CD4-positive, alpha-beta T cell (primary cell): ENCODE measurements at places on chromosomes 2 and 18.
A peak's percentile ranks its signal among the peaks of the same experiment; 100 is the strongest.

DNA sequence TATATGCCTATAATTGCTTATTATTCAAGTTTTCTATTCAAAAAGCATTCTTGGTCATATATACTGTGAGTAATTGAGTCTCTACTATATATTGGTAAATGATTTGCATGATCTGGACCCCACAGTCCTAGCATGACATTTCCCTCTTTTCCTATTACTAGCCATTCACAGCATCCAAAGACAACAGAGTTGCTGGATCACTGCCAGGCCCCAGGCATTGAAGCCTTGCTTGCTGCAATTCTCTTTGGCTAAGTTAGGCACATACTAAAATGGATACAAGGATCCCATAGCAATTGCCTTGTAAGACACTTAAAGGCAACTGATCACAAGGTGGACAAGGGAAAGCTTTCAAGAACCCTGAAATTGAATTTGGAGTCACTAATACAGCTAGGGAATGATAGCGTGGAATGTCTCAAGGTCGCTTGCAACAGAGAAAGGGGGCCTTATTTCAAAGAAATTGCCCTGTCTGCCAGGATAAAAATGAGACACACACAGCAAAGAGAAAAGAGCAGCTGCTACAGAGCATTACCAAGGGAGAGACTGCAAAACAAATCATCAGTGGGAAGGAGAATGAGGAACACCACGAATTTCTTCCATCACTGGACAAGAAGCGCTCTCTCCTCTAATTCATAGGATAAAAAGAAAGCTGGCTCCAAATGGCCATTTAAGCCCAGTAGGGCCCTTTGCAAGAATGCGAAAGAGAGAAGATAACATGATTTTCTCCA lies 77.1 kb upstream of the EPHA4 start:
- H3K27me3 ChIP-seq = no peaks in the 10 kb centered on the region
- no peaks in the 10 kb centered on the region for H3K36me3 ChIP-seq
- DNase-seq = no peak
- H3K27ac ChIP-seq = no peak overlapping the region
- H3K4me3 ChIP-seq = no peak overlapping the region
- no peaks in the 10 kb centered on the region for H3K4me1 ChIP-seq

DNA sequence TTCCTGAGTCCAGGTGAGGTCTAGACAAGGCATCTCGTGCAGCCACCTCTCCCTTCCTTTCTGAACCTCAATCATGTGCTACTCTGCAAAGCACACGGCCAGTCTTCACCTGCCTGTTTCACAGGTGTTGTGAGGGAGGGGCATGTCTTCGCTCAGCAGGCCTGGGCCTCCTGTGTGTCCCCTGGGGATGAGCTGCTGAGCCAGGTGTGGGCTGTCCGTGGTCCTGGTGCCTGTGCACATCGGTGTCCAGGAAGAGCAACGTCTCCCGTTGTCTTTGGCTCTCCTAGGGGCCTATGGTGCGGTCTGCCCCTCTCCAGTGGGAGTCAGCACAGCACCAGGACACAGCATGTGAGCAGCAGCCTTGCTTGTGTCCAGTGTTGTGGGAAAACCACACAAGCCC lies 16.7 kb downstream of the ARHGEF4 start:
- no peaks in the 10 kb centered on the region for H3K4me1 ChIP-seq
- DNase-seq = no peak
- H3K4me3 ChIP-seq = no peak overlapping the region
- H3K27ac ChIP-seq = no peak overlapping the region

DNA sequence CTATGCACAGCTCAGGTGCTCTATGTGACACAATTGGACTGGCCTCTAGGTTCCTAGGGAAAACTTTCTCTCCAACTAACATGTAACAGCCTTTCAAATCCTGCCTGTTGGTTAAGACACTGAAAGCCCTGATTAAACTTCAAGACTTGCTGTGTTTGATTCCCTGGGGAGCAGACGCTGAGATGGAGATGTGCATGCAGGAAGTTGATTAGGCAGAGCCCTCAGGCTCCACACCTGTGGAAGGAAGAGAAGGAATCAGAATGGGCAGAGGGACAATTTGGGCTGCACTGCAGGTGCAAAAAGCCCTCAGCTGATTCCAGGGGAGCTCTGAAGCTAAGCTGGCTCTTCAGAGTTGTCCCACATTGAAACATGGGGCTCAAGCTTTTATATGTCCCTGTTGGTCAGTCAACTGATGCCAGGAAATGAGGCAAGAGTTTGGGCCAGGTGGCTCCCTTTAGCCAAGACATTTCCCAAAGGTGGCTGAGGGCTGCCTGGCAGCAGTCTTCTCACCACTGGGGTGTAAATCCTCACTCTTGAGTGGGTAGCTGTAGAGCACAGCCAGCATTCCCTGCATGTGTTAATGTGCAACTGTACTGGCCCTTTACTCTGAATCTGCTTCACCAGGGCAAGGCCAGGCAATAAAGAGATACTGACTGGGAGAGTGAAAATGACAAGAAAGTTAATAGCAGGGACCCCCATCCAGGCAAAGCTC lies 199.5 kb upstream of the DDX18 start:
- H3K4me1 ChIP-seq = no peaks in the 10 kb centered on the region
- no peaks in the 10 kb centered on the region for H3K27me3 ChIP-seq
- DNase-seq = no peak
- no peak overlapping the region for H3K27ac ChIP-seq
- no peaks in the 10 kb centered on the region for H3K36me3 ChIP-seq
- H3K4me3 ChIP-seq = no peak overlapping the region

GRCh38 chr2:181106229-181106628 lies 125.8 kb downstream of the UBE2E3 start:
- no peaks in the 10 kb centered on the region for H3K27me3 ChIP-seq
- DNase-seq = no peak
- no peak overlapping the region for H3K4me3 ChIP-seq
- H3K36me3 ChIP-seq = no peaks in the 10 kb centered on the region
- peaks cover 19% of the 10 kb centered on the region for H3K4me1 ChIP-seq

GRCh38 chr2:112880696-112881095 lies 30.3 kb upstream of the IL37 start:
- peaks cover 8% of the 10 kb centered on the region for H3K4me1 ChIP-seq
- DNase-seq = no peak
- no peaks in the 10 kb centered on the region for H3K27me3 ChIP-seq
- H3K4me3 ChIP-seq = no peak overlapping the region
- H3K27ac ChIP-seq = no peak overlapping the region

- no peak overlapping the region for H3K4me3 ChIP-seq
- H3K27ac ChIP-seq = no peak overlapping the region
- no peak for DNase-seq
- H3K27me3 ChIP-seq = no peaks in the 10 kb centered on the region
- no peaks in the 10 kb centered on the region for H3K4me1 ChIP-seq
- no peaks in the 10 kb centered on the region for H3K36me3 ChIP-seq
Observed at GRCh38 chr18:35597758-35598157, 16.2 kb downstream of the GALNT1 start.

DNA sequence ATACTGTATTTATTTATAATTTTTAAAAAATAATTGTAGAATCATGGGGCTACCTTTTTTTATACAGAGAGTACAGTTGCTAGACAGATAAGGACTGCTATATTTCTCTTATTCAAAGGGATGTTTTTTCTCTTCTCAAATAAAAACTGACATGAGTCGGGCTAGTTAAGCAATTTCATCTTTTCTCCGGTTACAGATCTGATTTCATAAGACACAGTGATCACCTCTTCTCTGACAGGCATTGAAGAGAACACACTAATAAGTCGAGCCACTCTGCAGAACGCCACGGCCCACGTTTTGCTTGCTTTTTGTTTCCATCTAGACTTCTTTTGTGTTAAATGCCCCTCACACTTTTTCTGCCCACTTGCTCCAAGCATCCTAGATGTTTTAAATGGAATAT lies 85.4 kb downstream of the HNRNPLL start:
- H3K27ac ChIP-seq = no peak overlapping the region
- DNase-seq = no peak
- no peaks in the 10 kb centered on the region for H3K4me1 ChIP-seq
- no peaks in the 10 kb centered on the region for H3K27me3 ChIP-seq
- H3K36me3 ChIP-seq = no peaks in the 10 kb centered on the region

DNA sequence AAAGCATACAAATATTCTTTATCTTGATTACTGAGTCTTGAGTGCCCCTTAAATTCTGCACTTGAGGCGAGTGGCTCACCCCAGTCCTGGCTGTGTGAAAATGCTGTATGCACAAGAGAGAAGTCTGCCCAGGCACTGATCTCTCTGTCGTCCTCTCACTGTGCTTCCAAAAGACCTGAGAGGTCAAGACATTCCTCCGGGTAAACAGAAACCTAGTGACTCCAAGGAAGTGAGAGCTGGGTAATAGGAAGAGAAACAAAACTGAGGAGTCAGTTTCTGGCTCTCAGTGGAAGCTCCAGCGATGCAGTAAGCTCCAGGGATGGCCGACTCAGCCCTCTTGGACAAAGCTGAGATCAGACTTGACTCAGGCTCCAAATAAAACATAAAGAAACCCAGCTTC lies 70.9 kb downstream of the AAK1 start:
- H3K4me3 ChIP-seq = no peak overlapping the region
- H3K27ac ChIP-seq = no peak overlapping the region
- H3K4me1 ChIP-seq = peaks cover 58% of the 10 kb centered on the region
- peaks cover 5% of the 10 kb centered on the region for H3K36me3 ChIP-seq
- no peaks in the 10 kb centered on the region for H3K27me3 ChIP-seq

DNA sequence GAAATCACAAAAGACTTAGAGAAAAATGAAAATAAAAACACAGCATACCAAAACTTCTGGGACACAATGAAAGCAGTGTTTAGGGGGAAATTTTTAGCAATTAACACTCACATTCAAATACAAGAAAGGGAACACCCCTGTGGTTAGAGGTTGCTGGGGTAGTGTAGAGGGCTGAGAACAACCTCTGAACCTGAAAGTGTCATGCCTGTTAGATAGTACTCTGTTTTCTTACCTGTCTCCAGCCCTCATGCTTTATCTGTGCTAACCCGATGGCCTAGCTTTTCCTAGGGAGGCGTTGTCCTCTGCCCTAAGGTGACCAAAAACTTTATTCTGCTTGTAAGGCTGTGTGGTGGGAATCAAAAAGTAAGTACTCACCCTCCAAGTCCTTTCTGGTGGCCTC lies 122.6 kb upstream of the OTX1 start:
- H3K4me3 ChIP-seq = no peak overlapping the region
- no peak for DNase-seq
- H3K27me3 ChIP-seq = no peaks in the 10 kb centered on the region
- H3K36me3 ChIP-seq = no peaks in the 10 kb centered on the region

DNA sequence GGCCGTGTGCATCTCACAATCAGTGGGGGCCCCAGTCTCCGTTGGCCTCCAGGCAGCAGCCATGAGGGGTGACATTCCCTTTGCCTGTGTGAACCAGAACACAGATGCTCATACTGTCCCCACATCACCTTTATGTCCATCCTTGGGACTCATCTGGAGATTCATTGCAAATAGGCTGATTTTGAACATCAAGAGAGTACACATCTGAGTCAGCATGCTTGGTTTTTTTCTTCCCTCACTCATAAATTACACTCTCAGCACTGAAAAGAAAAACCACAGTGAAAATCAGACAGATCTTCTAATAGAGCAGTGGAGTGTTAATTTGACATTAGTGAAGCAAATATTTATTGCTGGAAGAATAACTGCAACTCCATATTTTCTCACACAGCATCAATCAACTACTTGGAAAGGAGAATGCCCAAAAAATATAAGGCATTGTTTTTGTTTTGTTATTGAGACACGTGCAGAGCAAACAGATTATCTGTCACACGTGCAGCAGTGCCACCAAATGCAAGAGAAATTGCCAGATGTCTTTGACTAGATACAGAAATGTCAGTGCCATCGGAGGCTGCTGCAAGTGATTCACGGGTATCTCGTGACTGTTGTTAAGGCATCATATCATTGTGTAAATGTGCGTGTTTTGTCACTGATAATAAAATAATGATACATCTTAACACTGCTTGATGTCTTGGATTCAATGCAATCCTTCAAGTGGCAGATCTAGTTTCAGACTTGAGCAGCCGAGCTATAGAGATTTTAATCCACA lies 10.9 kb downstream of the APCDD1 start:
- no peak overlapping the region for H3K27ac ChIP-seq
- no peak for DNase-seq
- H3K4me3 ChIP-seq = no peak overlapping the region
- no peaks in the 10 kb centered on the region for H3K27me3 ChIP-seq

DNA sequence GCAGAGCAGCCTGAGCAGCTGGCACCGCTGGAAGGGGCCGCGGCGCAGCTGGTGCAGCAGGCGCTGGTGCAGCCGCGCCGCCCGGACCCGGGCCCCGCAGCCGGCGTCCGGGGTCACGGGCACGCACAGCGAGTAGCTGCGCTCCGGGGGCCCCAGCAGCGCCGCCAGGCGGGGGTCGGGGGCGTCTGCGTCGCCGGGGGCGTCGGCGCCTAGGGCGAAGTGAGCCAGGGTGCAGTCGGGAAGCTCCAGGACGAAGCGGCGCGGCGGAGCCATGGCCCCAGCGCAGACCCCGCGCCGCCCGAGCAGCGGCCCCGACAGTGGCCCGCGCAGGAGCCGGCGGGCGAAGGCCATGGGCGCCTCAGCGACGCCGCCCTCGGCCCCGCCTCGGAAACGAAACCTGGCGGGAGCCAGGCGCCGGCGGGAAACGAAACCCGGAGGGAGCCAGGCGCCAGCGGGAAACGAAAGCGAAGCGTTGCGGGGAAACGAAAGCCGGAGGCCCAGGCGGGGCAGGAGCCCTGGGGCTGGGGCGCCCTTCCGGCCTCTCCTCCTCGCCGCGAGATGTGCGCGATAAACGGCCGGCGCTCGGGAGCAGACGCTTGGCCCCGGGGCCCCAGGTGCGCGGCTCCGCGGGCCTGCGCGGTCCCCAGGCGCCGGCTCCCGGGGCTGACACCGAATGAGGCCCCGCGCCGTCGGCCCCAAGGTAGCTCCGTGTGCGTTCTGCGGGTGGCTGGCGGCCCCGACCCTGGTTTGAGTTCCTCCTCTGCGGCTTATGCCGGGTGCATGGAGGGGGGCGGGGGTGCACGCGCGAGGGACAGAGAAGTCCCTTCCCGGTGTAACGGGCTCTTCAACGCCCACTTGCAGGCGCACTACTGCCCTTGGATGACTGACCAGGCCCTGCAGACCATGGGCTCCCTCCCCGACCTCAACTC lies at the start of gene CMPK2:
Gene CMPK2 (minus strand): TSS at position 562 of the 929 bp plus-strand sequence. CDS start 211 bp downstream, at position 351.
- peak; percentile 97 for DNase-seq
- H3K4me1 ChIP-seq = peaks cover 19% of the 10 kb centered on the region
- H3K27ac ChIP-seq = peak within 1 kb of the TSS; percentile 46
- peaks cover 8% of the 10 kb centered on the region for H3K36me3 ChIP-seq
- peak within 1 kb of the TSS; percentile 93 for H3K4me3 ChIP-seq

- H3K4me1 ChIP-seq = no peaks in the 10 kb centered on the region
- no peak overlapping the region for H3K4me3 ChIP-seq
Observed at GRCh38 chr2:238938401-238939055, 90.6 kb downstream of the TWIST2 start.

- H3K4me1 ChIP-seq = no peaks in the 10 kb centered on the region
- H3K27me3 ChIP-seq = peaks cover 7% of the 10 kb centered on the region
- DNase-seq = no peak
- no peaks in the 10 kb centered on the region for H3K36me3 ChIP-seq
- no peak overlapping the region for H3K27ac ChIP-seq
Observed at GRCh38 chr2:215863687-215864086, 149.7 kb downstream of the MREG start.

DNA sequence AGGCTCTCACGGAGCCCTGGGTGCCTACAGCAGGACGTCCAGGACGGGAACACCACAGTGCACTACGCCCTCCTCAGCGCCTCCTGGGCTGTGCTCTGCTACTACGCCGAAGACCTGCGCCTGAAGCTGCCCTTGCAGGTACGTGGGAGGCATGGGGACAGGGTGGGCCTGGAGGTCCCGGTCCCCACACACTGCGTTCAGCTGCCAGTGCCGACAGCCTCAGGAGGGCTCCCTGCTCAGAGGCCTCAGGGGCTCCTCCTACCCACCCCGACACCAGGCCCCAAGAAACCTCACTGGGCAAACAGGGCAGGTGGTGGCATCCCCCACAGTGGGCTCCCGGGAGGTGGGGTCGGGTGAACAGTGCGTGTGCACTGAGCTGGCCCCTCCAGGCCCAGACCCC lies 10.8 kb downstream of the ANO7 start:
- H3K27ac ChIP-seq = no peak overlapping the region
- H3K36me3 ChIP-seq = no peaks in the 10 kb centered on the region
- DNase-seq = no peak
- H3K4me1 ChIP-seq = no peaks in the 10 kb centered on the region
